ENCODE measurements at places on chromosomes 5 and 9.

DNA sequence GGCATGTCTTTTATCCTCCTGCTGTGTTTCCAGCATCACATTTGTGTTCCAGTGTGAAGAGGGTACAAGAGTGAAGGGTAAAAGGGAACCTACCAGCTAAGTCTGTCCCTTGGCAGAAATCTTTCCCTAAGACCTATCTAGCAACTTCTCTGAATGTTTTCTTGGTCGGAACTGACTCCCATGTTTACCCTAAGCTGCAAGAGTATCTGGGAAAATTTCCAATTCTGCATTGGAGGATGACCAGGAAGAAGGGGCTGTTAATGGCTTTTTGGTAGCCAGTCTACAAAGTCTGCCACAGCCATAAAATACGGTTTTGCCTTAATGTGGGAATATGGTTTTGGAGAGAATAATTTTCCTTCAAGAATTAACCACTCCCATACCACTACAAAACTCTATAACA is 75.1 kb downstream of the MAST4 start:
- DNase-seq, result no peak

DNA sequence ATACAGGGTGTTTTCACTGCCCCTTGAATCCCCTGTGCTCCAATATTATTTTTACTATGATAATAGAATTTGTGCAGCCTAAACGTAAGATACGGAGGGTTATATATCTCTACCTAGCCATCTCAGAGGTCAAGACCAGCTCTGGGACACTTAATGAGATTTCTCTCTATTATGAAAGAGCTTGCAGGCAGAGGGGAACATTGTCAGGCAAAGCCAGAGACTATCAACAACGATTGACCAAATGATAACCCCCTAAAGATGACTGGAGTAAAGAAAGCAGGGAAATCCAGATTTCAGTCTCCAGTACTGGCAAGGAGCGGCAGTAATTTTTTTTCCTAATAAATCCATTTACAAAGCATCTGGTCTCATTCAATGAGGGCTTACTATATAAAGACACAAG is 59.8 kb upstream of the LPAR1 start:
- DNase-seq, result no peak

GRCh38 chr5:41869151-41869723 is 988 bp downstream of the OXCT1 start:
- no peak for DNase-seq

DNA sequence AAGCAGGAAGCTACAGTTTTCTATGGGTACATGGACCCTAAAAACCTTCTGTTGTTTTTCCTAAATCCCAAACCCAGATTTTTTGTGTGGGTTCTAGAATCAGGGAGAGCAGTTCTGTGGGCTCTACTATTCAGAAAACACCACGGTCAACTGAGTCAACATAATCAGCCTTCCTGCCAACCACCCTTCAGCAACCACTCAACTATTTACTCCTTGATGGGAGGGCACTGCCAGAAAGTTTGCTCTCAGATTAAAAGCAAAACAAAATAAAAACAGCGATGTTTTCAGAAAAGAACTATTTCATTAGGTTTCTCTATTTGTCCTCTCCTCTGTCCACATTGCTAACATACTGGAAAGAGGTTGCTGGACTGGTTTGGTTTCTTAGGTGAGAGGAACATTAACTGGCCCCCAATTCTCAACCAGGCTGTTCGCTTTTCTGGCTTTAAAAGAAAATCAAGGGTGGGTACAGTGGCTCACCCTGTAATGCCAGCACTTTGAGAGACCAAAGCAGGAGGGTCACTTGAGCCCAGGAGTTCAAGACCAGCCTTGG is 72.3 kb downstream of the GCNT1 start:
- no peak for DNase-seq

GRCh38 chr5:177328545-177329231 is 17.0 kb upstream of the MXD3 start:
- no peak for DNase-seq

DNA sequence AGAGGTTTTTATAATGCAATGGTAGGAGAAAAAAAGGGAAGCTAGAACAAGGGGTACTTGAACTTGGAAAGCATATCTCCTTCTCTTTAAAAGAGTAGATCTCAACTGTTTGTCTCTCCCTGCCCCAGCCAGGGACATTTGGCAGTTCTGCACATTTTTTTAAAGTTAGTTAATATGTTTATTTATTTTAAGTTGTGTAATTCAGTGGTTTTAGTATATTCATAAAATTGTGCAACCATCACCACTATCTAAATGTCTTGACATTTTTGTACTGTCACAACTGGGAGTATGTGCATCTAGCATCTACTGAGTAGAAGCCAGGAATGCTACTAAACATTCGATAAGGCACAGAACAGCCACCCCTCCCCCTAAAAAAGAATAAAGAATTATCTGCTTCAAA is 103.5 kb upstream of the DPYSL3 start:
- no peak for DNase-seq

GRCh38 chr5:107893642-107894041 is 222.9 kb upstream of the EFNA5 start:
- DNase-seq, result no peak

- no peak for DNase-seq
Measured at GRCh38 chr9:14909961-14910805, at the start of gene FREM1. TSS of gene FREM1 (minus strand) at chr9:14910428. CDS start at chr9:14868977, 41,451 bp downstream.

- DNase-seq, result no peak
Measured at GRCh38 chr9:83384214-83384613, 154.0 kb downstream of the FRMD3 start.

DNA sequence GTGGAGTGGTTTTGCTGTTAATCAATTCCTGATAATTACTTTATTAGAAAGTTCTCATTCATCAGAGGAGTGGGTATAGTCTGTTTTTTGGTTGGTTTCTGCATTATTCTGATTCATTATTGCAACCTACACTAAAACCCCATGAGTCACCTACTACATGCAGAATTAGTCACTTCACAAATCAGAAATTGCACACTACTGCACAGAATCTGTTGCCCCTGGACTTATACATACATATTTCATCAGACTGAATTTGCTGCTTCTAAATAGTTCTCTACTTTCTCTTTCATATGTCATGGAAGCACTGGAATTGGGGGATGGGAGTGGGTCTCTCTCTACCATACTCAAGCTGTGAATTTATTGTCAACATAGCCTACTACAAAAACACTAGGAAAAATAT is 585.1 kb downstream of the DNAH5 start:
- no peak for DNase-seq

DNA sequence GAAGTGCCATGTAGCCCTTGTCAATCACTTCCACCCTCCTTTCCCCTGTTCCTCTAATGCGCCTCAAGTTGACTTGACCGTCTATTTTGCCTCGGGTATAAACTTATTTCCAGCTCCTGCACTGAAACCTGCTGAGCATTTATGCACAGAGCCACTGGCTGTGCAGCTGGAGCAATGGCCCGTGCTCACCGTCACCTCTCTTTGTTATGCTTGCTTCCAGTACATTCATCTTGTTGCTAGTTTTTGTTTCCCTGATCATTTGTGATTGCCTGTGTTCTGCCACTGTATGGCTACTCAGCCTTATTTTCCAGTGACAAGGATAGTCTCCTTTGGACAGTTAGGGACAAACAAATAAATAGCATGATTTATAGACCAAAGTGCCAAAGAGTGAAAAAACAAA is 183.1 kb upstream of the C9orf72 start:
- no peak for DNase-seq

All from stimulated activated CD4-positive, alpha-beta T cell treated with anti-CD3 and anti-CD28 coated beads, Interleukin-1b, Interleukin-23, amount 100 ng/mL, for 4 hours (primary cell).